ENCODE measurements at places on chromosomes 2 and 18.

DNA sequence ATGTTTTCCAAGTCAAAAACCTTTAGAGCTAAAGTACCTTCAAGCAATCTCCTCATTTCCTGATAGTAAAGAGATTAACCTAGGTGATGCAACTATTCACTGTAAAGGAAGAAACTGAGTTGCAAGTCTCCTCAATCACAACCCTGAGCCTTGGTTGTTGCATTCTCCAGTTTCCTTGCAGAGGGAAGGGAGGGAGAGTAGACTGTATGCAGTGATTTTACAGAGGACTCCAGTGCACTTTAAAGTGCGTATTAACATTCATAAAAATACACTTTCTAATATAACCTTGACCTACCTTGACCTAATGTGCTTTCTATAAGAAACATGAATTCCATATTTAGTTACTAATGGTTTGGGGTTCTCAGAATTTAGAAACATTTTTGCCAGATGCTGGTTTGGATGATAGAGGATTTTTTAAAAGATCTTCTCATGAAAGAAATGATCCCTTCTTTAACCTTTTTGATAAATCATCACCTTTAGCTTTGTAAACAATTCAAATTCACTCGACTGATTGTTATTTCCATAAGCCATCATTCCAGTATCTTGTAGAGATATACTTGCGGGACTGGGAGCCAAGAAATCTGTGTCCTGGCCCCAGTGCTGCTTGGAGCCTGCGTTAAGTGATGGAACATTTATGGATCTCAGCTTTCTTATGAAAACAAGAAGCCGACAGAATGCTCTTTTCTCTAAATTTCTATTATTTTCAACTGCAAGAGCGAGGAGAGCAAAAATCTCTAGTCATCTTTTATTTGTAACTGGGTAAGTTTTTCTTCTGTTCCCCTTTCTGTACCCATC is 228.3 kb downstream of the ZNF521 start:
- no peak for DNase-seq

GRCh38 chr2:187581125-187581896 is 27.1 kb upstream of the TFPI start:
- DNase-seq = no peak

DNA sequence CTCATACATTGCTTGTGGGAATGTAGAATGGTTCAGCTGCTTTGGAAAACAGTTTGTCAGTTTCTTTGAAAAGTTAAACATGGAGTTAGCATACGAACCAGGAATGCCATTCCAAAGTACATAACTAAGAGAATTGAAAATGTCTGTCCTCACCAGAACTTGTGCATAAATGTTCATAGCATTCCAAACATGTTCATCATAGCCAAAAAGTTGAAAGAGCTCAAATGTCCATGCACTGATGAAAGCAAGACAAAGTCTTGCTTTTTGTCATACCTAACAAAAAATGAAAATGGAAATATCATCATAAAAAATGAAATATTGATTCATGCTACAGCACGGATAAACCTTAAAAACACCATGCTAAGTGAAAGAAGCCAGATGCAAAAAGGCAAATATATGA is 408.8 kb upstream of the UBE2E3 start:
- DNase-seq = no peak

GRCh38 chr2:105038383-105039061 is 653 bp downstream of the MRPS9 start:
- DNase-seq = no peak

- no peak for DNase-seq
These were observed 49.6 kb downstream of the ZEB2 start for GRCh38 chr2:144470334-144470733.

- no peak for DNase-seq
These were observed 483.2 kb downstream of the METTL4 start for GRCh38 chr18:2087877-2088673.

DNA sequence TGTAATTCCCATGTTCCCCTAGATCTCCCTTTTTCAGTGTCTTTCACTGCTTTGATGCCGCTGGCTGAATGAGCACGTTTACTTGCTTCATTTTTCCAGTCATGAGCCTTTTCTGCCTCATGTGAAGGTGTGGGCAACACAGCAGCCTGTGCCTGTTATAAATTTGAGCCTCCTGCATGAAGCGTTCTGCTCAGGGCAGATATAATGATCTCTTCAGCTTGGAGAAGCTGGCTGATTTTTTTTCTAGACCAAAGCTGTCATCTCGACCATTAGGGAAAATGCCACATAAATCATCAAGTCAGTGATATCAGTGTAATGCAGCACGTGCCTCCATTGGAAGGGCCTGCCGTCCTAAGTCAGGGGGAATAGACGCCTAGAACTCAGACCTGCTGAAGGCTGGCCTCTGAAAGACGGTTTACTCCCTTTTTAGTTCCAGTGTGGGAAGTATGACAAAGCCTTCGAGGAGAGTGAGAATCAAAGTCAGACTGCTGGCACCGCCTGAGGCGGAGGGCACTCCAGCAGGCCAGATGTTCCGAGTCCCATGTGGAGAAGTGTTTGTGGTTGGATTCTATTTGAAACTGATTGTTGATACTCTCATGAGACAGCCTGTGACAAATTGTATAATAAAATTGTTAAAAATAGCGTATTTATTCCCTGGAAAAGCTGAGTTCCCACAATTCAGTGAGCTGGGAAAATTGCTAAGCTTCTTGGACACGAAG is 196.5 kb downstream of the MYO1B start:
- no peak for DNase-seq

- no peak for DNase-seq
These were observed 3.0 kb downstream of the HNRNPLL start for GRCh38 chr2:38599706-38600105.

DNA sequence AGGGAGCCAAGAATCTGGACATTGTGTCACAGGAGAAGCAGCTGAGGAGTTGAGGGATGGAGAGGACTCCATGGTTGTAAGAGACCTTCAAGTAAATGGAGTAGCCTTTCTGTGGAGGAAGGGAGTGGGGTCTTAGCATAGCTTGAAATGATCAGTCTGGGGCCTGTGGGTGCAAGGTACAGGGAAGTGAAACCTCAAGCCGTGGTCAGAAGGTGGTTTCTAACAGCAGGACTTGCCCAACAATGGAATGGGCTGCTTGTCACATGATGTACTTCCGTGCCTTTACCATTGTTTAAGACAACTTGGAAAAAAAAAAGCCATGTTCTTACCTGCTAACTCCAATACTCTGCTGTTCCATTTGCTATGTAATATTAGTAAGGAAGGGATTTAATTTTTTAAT is 140.7 kb downstream of the LDLRAD4 start:
- no peak for DNase-seq

DNA sequence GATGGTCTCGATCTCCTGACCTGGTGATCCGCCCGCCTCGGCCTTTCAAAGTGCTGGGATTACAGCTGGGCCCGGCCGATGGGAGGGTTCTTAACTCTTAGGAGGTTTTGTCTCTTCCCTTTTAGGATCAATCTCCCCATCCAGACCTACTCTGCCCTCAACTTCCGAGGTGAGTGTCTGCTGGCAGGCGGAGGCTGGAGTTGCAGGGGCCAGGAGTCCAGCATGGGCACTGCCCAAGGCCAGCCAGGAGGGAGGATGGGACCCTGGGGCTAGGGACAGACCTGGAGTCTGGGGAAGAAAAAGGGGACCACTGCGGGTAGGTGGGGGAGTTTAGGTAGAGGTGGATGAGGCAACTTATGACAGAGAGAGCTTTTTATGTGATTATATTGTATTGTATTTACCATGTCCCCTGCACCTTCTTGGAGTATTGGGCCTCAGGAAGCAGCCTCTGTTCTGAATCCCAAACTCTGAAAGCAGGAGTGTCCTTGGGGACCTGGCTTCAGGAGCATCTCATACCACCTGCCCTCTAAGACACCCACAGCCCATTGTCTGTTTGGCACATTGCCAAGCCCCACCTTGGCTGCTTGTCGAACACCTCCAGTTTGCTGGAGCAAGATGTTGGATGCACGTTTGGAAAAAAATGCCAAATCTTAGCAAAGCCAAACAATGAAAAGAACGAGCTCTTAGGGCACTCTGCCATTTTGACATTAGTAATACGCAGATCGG is 5.6 kb downstream of the DES start:
- DNase-seq = no peak

DNA sequence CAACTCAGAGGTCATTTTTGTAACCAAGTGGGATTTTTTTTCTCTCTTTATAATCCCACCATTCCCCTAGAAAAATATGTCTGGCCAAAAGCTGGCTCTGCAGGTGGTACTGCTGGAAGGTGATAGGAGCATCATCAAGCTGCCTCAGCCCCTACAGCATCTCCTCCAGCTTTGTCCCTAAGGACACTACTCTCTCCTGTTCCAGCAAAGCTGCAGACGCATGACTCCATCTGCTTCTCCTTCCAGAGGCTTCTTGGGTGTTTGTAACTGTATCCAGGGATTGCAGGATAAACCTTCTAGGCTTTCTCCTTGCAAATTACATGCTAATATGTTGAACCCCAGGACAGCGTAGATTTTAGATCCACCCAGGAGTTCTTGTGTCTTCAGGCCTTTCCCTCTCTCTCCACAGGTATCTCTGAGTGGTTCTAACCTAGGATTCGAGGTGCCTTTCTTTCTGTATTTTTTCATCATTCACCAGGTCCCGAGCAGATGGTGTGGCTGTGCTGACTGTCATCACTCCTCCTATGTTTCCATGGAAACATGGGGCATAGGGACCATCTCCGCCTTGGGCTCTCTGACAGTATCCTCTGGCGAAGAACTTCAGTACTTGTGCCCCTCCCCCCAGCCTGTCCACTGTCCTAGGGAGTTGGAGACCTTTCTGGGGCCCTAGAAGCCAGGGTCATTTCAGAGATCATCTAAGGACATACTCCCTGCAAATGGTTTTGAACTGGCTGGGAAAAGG is 34.3 kb downstream of the AFF3 start:
- no peak for DNase-seq

- no peak for DNase-seq
These were observed 159.7 kb upstream of the CCDC195 start for GRCh38 chr2:224875841-224876240.

- no peak for DNase-seq
These were observed 201.2 kb downstream of the LRP1B start for GRCh38 chr2:141929331-141930252.

GRCh38 chr2:99877963-99878362 is 264.4 kb downstream of the AFF3 start:
- DNase-seq = no peak

Measured in activated T-helper 1 cell treated with Interleukin-2 at 50 U/mL for 16 hours (primary cell).